Spinal cord (tissue), 10 donors: ENCODE measurements at places on chromosomes 1 and 21. TPM values are rescaled to one million over a fixed set of nuclear protein-coding genes. Genes with fewer than 3 reads are reported as not detected.

- H3K4me1 ChIP-seq, result peaks cover 16% of the 10 kb centered on the region
- peak; percentile 53 for DNase-seq
- no peaks in the 10 kb centered on the region for H3K27me3 ChIP-seq
- H3K27ac ChIP-seq, result no peak overlapping the region
Measured at GRCh38 chr1:60891281-60891680, 191.1 kb upstream of the NFIA start.

DNA sequence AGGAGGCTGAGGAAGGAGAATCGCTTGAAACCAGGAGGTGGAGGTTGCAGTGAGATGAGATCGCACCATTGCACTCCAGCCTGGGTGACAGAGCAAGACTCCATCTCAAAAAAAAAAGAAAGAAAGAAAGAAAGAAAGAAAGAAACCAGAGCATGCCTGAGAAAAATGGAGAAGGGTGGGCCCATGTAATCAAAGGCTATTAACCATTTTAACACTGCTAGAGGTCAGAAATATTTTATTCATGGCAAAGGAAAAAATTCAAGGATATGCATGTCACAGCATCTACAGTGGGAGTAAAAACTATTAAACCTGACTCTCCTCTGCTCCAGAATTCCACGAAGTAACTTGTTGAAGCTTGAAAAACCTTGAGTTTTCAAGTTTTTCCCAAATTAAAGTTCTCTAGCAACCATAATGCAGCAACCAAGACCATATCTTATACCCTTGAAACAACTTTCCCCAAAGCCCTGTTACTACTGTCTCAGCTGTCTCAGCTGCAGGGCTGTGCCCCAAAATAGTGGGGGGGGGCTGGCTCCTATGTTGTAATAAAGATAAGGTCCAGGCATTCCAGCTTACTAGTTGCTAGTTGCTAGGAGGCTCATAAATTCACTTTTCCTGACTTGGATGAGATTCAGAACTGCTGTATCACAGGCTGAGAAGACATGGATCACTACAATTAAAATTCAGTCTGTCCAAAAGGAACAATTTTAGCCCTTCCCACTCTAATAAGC lies 112.9 kb upstream of the SOD1 start:
- no peaks in the 10 kb centered on the region for H3K27me3 ChIP-seq
- DNase-seq, result peak; percentile 46

DNA sequence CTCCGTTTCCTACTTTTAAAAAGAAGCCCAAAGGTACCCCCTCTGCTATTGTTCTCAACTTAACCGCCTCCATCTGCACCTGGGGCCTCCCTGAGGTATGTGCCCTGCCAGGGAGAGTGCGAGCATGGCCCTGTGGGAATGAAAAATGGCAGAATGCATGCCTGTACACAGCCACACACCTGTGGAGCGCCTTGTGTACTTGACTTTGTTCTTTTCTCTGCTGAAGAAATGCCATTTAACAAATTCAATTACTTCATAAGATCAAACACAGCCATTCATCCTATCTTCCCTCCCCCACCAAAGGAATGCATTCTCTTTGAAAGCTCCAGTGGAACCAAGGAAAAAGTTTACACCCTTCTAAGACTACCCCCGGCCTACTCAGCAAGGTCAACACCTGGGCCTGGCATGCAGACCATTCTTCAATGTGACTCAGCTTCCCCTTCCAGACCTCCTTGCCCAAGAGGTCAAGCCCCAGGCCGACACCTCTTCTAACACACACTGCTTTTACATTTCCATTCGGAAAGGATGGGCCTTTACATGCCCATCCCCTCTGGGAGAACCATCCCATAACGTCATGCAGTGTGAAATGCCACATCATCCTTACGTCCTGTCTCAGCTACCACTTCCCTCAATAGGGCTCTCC lies 123.7 kb downstream of the SMYD2 start:
- no peak overlapping the region for H3K27ac ChIP-seq
- no peaks in the 10 kb centered on the region for H3K4me1 ChIP-seq
- no peak overlapping the region for H3K4me3 ChIP-seq
- H3K27me3 ChIP-seq, result no peaks in the 10 kb centered on the region
- no peaks in the 10 kb centered on the region for H3K36me3 ChIP-seq

DNA sequence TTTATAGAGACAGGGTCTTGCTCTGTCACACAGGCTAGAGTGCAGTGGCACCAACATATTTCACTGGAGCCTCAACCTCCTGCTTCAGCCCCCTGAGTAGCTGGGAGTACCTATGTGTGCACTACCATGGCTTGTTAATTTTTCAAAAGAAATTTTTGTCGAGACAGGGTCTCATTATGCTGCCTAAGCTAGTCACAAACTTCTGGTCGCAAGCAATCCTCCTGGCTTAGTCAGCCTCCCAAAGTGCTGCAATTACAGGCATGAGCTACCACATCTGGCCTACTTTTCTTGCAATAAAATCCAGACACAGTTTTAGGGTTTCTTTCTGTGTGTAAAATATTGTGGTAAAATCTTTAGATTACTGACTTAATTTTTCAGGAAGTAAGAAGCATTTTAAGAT lies 27.9 kb upstream of the NTPCR start:
- H3K36me3 ChIP-seq, result no peaks in the 10 kb centered on the region
- no peaks in the 10 kb centered on the region for H3K27me3 ChIP-seq
- H3K27ac ChIP-seq, result no peak overlapping the region
- H3K4me1 ChIP-seq, result no peaks in the 10 kb centered on the region
- no peak for DNase-seq
- H3K4me3 ChIP-seq, result no peak overlapping the region

DNA sequence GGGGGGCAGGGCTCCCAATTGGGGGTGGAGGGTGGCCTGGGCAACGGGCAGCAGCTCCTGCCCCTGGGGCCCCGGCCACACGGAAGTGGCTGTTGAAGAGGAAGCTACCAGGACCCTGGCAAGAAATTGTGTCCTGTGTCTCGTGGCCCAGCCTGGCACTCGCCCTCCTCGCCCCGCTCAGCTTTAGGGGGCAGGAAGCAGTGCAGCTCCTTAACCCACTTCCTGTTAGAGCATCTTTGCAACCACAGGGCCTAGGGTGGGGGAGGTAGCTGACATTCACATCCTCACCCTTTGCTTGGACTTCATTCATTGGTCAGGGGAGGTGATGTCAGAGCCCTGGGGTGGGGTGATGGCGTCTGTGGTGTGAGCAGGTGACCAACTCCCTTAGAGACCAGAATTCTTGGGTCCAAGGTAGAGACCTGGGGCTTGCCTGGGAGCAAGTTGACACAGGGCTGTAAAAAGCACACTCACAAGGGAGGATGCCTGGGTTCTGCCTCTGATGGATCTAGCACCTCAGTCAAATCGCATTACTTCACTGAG lies at the start of gene ARHGAP30:
ARHGAP30 (minus strand) TSS at position 161 of the 540 bp plus-strand sequence. CDS start 267 bp downstream, outside the sequence.
- peak within 1 kb of the TSS; percentile 0 for H3K4me3 ChIP-seq
- H3K4me1 ChIP-seq, result no peaks in the 10 kb centered on the region
- H3K36me3 ChIP-seq, result no peaks in the 10 kb centered on the region

Gene WDR64
- total RNA-seq, result 0.11 TPM

Gene CD101
- 3.0 TPM for total RNA-seq
